H1 (cell line): ENCODE measurements at places on chromosomes 16 and 17. TPM values are rescaled to one million over a fixed set of nuclear protein-coding genes. Genes with fewer than 3 reads are reported as not detected.

The SPIRE2 gene
- polyA plus RNA-seq: 7.4 and 10.2 TPM in 2 replicates

DNA sequence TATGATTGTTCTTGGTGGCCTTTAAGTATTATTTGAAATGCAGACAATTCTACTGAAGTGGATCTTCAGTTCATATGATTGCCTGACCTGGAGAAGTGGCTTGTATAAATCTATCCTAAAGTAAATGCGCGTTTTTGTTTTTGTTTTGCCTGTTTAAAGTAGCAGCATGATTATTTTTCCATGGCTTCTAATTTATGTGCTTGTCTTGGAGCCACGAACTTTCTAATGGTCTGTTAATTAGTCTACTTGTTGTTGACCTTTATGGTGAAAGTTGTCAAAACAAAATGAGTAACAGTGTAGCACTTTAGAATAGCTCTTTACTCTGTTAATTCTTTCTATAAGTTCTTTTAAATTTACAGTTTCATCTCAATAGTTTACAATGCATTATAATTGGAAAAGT is 1.7 kb downstream of the PRKAR1A start:
- DNase-seq: no peak

- no peak for DNase-seq
These were observed 25.6 kb downstream of the CMC2 start for GRCh38 chr16:80981103-80981502.

DNA sequence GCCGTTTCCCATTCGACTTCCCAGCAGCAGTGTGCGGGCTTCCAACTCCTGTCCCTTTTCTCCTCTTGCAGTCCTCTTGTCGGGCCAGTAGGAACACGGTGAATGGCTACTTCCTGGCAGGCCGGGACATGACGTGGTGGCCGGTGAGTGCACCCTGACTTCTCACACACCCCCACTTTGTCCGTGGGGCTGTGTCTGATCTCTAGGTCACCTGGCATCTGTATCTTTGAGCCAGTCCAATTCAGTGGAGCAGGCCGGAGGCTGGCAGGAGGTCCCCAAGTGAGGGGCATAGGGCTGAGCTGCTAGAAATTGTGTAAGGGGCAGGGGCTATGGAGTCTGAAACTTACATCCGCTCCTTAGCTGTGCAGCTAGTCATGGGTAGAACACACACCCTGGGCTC is 6.6 kb downstream of the SLC5A10 start:
- no peak for DNase-seq

DNA sequence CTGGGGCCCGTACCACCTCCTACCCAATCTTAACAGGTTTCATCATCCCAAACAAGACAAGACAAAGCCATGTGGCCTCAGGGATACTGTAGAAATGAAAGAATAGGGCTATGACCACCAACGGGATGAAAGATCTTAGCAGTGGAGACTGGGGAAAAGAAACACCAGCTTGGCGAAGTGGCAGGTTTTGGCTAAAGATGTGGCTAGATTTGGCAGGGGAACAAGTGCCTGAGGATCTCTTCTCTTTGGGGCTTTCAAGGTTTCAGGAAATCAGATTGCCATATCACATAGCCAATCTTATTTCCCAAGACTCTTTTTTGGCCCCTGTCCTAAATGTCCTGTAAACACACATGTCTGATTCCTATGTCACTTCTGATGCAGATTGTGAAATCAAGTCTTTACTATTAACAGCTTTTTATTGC is 6.9 kb downstream of the KRT24 start:
- DNase-seq: no peak

DNA sequence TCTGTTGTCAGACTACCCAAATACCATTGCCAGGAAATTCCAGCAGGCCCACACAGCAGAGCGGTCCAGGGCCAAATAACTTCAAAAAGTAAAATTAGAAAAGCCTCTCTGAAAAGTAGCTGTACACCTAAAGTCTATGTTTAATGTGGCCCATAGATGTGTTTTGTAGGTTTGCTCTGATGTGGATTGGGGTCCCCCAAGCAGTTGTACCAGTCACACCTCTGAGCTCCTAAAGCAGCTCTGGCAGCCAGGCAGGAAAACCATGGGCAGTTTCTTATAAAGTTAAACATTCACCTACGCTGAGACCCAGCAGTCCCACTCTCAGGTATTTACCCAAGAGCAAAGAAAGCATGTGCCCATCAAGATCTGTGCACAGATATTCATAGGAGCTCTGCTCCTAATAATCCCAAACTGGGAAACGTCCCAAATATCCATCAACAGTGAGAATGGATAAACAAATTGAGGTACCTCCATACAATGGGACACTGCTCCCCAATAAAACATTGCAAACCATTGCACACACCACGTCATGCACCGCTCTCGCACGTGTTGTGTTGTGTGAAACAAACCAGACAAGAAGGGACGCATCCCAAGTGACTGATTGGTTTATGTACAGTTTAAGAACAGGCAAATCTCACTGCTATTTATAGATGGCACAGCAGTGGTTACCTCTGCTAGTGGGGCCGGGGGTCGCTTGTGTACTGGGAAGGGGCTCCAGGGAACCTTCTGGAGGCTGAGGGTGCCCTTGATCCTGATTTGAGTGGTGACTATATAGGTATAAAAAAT is 15.8 kb upstream of the PRM1 start:
- DNase-seq: no peak

DNA sequence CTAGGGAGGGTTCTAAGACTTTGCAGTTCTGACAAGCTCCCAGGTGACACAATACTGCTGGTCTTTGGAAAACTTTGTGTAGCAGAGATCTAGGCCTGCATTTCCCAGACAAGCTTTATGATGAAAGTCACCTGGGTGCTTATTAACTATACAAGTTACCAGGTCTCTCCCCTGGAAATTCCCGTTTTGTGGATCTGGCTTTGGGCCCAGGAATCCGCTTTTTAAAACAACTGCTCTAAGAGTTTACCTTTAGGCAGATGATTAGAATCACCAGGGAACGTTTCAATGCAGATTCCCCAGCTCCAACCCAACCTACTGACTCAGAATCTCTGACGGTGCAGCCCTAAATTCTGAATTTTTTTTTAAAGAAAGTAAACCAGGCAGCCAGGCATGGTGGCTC is 36.3 kb downstream of the MYH3 start:
- DNase-seq: no peak
